Left lobe of liver (tissue), 2 donors: ENCODE measurements at places on chromosomes 2 and 18. TPM values are rescaled to one million over a fixed set of nuclear protein-coding genes. Genes with fewer than 3 reads are reported as not detected.

DNA sequence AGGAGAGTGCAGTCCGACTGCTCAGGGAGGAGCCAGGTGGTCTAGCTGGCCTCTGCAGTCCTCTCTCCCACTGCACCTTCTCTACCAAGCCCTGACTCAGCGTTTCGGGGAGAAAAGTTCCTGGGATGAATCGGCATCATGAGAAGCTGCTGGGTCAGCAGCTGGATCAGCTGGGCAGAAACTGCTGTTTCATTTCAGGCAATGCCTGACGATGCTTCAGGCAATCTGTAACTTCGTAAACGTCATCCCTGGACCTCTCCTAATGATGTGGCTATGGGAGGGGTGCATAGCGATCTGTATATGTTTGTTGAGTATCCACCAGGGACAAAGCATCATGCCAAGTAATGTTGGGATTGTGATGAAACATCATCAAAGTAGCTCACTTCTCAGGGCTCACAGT is 20.7 kb downstream of the LIPG start:
- DNase-seq: no peak

- DNase-seq: no peak
These were observed 40.1 kb upstream of the CAPN13 start for GRCh38 chr2:30847329-30847728.

DNA sequence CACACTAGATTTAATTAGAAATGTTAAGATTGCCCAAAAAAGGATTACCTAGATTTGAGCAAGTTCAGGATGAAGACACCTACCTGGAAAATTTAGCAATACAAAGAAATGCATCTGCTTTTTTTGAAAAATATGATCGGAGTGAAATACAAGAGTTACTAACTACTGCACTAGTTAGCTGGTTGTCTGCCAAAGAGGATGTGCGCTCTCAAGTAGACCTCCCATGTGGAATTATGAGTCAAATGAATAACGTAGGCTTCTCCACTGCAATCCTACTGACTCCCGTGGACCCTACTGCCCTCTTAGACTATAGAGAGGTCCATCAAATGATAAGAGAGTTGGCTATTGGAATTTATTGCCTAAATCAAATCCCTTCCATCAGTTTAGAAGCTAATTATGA is 2.0 kb downstream of the ANKAR start:
- DNase-seq: no peak

SDC1 gene
- total RNA-seq: 537 TPM

DNA sequence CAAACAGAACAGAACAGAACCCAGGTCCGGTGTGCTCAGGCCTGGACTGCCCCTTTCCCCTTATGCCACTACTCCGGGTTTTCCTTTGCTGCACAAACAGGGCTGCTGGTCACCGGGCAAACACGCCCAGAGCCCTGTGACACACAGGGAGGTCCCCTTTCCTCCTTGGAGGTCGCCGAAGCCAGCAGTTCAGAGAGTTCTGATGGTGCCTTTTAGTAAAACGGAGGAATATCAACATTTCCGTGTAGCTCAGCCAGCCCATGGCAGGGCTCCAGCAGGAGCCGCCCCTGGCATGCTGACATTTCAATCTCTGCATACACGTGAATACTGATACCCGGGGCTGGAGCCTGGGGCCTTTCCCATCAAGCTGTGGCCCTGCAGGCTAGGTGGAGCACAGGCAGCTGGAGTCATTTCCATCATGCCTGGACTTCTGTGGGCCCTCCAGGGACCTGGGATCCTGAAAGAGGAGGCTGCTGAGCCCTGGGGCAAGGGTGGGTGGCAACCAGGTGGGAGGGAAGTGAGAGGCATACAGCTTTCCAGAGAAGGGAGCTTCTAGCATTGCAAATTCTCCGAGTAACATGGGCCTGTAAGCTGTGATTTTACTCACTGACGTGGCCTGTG is 91.4 kb upstream of the PXDN start:
- no peak for DNase-seq

GAL3ST2 gene
- 0.55 TPM for total RNA-seq

GRCh38 chr18:6639305-6639704 is 90.2 kb upstream of the ARHGAP28 start:
- DNase-seq: no peak

GRCh38 chr18:26429535-26430226 is 118.7 kb downstream of the KCTD1 start:
- no peak for DNase-seq

DNA sequence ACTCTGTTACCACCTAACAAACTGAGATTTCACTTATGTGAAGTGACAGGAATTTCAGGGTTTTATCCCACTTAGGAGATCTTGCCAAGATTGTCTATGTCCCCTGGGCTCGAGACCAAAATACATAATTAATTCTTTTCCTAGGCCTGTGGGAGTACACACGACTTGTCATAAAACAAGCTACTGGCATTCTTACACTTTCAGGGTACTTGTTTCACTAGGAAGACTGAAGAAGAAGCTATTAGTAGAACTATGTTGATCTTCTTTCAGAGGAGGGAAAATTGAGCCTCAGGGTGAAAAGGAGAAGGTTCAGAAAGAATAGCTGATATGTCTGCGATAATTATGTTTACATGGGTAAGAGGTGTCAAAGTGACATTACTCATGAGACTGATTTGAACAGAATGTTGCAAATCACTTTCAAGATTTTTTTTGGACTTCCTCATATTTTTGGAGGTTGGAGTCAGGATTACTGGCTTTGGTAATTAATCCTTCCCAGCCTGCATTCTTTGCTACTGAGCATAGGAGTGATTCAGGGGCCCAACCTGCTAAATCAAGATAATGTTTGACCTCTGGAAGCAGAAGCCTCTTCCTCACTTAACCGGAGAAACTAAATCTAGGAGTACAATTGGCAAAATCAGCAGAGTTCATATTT is 240.0 kb upstream of the NT5C1B start:
- no peak for DNase-seq

DNA sequence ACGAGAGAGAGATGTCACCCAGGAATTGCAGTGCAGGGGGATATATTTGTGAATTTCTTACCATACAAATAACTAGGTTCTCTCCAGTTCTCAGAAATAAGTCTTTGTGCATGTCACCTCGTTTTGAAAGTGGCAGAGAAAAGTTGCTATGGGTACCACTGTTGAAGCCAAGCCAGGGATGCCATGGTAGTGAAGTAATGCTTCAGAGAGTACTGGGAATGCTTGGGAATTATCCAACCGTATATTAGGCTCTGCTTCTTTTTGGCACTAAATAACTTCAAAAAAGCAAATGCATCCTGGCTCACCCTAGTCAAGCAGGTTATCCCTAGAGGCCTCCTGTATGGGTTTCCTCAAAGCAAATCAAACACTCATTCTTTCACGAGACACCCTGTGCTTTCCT is 50.7 kb upstream of the DDX18 start:
- DNase-seq: no peak

DNA sequence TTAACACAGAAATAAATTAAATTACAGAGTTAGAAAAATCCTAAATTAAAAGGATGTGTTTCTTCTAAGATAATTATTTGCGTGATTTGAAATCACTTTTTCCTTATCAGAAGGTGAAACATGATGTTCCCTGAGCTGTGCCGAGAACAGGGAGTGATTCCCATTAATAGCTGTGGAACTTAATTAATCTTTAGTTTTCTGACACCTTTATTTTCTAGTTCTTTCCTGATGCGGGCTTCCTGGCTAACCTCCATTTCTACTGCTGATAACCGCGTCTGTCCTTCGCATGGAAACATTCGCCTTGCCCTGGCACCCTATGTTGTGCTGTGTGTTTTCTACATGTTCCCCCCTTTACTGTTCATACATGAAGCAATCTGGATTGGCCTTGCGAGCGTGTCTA is 172.9 kb downstream of the FAM210A start:
- DNase-seq: no peak

- DNase-seq: no peak
These were observed 230.5 kb upstream of the THSD7B start for GRCh38 chr2:136534811-136535210.
